NCI-H146 (cell line): ENCODE measurements at places on chromosomes 4 and X.

GRCh38 chr4:10740251-10740650 is 55.7 kb upstream of the CLNK start:
- DNase-seq: no peak

DNA sequence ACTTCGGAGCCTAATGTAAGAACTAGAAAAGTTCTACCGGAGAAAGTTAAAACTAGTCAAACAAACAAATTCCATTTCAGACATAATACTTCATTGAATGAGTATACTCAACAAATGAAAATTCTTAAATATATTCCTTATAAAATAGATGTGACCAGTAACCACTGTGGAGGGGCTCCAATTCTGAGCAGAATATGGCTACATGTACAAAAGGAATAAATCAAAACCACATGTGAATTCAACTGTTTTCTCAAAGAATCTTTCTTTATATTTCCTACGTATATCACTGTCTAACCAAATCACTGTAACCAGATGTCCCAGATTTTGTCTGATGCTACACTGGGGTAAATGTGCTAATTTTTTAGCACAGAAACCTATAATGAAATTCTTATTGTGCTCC is 49.0 kb downstream of the HTN1 start:
- DNase-seq: no peak

- no peak for DNase-seq
Measured at GRCh38 chrX:149758068-149758714, 15.7 kb upstream of the HSFX1 start.

DNA sequence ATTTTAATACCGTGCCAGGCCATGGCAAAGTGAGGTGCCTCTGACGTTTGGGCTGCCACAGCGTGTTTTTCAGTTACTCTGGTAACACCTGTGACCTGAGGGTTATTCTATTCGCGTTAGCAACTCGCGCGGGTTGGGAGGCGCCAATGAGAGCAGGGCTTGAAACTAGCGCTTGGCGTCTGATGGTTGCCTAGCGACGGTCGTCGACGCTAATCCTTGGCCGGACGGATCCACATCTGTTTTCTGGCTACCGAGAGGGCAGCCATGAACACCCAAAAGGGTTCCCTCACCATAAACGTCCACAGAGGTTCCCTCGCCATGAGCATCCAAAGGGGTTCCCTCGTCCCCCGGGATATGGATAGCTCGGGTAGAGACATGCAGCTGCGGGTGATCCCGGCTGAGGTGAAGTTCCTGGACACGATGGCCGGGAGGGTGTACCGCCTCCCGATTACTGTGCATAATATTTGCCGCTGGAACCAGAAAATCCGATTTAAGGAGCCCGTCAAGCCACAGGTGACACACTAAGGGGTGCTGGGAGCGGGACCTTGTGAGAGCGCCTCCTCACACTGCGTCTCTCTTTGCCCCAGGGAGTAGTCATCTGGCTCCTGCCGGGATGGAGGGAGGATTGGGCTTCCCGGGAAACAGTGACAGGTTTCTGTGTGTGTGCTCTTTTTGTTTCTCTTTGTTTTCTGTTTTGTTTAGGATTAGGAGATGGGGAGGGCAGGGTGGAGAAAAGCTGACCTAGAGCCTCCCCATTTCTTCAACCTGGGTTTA is at the start of gene CFAP47:
CFAP47 (plus strand) TSS at position 199 of the 774 bp plus-strand sequence; CDS start at position 265, 66 bp downstream.
- DNase-seq: peak; percentile 26
